ENCODE measurements at places on chromosomes 2 and 18.

DNA sequence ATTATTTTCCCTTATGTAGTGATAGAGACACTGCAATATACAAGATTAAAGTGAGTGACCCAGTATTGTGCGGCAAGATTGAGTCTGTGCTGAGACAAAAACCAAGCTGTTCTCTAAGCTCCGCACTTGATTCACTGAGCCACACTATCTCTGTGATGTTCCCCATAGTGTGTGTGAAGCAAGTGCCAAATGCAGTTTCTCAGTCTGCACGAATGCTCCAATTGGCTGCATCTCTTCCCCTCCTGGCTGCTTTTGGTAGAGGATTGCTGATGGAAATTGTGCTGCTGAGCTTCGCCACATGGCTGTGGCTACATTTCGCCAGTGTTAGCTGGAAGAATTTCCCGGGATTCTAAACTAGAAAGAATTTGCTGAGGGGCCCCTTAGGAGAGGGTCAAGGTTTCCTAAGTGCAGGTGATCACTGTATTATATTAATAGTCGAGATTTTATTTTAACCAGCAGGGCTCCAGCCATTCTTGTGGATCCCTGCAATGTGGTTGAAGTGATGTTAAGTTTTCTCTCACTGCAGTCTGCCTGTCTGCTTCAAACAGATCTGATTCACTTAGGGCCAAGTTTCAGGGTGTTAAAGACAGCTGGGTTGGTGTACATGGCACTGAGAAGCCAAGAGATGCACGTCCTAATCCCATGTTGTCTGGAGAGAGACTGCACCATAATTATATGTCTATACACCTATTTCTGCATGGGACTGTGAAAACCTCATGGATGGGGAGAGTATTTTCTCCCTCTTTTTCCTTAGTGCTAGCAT lies 317.2 kb downstream of the DCC start:
- no peak for DNase-seq

- no peak for DNase-seq
Observed at GRCh38 chr18:56992777-56993176, 154.1 kb upstream of the BOD1L2 start.

GRCh38 chr2:127067620-127068350 lies 39.2 kb downstream of the BIN1 start:
- DNase-seq, result peak; percentile 44

GRCh38 chr2:118065015-118065706 lies 23.1 kb upstream of the INSIG2 start:
- DNase-seq, result no peak

DNA sequence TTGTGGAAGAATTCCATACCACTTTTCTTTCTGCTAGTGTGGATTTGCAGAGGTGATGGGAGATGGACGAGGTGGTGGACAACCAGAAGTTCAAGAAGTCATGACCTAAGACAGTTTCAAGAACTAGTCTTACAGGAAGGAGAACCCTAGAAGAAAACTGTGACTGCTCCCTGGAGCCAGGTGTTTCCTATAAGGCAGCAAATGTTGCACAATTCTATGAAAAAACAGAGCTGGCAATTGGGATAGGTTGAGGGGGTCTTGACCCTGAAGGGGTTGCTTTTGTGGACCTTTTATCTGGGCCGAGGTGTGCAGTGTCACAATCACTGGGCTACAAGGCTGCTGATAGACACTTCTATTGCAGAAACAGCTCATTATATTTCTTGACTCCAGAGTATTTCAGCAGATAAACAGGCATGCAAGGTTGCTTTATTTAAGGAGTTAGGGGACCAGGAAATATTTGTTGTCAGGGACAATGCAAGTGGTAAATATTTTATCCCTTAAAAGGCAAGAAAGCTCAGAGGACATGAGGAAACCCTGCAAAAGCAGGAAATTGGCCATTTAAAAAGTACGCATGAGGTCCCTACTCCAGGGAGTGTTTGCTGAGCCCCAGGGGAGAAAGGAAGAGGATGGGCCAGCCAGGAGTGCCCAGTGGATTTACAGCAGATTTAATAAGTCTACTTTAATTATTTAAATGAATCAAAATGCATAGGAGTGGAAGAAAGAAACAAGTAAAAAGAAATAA lies 22.9 kb downstream of the APCDD1 start:
- no peak for DNase-seq

GRCh38 chr2:111069722-111070121 lies 51.0 kb upstream of the BCL2L11 start:
- no peak for DNase-seq

GRCh38 chr2:228180181-228181097 lies 1.0 kb downstream of the SPHKAP start:
- DNase-seq, result no peak

GRCh38 chr2:232593982-232594381 lies 39.4 kb upstream of the EFHD1 start:
- DNase-seq, result no peak

- DNase-seq, result no peak
Observed at GRCh38 chr2:236665572-236666118, 96.0 kb downstream of the ACKR3 start.

- DNase-seq, result no peak
Observed at GRCh38 chr2:9178904-9179571, 27.6 kb upstream of the ASAP2 start.

GRCh38 chr2:71759060-71759459 lies 305.7 kb downstream of the DYSF start:
- DNase-seq, result no peak

DNA sequence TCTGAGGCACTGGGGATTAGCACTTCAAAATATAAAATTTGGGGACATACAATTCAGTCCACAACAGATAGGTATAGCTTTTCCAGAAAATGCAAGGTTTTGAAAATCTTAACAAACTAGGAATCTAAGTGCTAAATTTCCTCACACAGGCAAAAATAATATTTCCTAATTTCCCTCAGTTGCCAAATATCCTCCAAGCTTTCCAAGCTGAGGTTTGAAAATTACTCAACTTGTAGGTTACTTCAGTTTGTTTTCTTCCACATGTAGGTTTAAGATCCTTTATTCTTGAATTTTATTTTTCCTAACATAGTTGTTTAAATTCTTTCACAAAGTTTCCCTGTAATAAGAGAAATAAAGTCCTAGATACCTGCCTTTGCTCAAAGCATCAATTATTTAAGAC lies 192.9 kb upstream of the NRXN1 start:
- DNase-seq, result peak; percentile 24

DNA sequence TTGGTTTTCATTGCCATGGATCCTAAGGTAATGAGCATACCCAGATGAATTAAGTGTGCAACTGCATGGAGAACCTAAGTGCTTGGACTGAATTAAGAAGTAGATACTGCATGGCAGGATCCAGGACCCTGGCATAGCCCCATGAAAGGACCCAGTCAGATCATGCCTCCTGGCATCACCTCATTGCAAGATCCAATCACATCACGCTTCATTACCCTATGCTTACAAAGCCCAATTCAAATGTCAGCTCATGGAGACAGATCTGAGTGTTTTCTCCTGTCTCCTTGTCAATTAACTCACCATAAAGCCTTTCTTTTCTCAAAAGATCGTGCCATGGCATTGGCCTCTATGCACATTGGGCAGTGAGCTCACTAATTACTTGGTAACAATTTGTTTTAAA lies 519.8 kb upstream of the ZNF804A start:
- no peak for DNase-seq

GRCh38 chr2:101802329-101802728 lies 104.8 kb downstream of the MAP4K4 start:
- DNase-seq, result no peak

DNA sequence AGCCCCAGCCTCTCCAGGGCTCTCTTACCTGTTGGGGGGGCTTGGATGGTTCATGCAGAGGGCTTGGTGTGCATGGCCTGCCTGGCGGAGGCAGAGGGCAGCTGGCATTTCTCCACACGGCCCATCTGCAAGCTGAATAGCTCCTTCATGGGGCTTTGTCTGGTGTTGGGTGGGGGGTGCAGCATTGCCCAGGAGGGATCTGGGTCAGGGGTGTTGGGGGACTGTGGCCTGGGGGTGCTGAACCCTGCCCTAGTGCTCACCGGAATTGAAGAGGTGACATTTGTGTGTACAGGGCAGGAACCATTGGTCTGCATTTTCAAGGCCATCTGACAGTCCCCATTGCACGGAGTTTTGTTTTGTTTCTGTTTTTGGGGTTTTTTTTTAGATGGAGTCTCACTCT lies 58.8 kb upstream of the HAAO start:
- DNase-seq, result no peak

GRCh38 chr18:13318731-13319501 lies 100.4 kb downstream of the LDLRAD4 start:
- DNase-seq, result no peak

DNA sequence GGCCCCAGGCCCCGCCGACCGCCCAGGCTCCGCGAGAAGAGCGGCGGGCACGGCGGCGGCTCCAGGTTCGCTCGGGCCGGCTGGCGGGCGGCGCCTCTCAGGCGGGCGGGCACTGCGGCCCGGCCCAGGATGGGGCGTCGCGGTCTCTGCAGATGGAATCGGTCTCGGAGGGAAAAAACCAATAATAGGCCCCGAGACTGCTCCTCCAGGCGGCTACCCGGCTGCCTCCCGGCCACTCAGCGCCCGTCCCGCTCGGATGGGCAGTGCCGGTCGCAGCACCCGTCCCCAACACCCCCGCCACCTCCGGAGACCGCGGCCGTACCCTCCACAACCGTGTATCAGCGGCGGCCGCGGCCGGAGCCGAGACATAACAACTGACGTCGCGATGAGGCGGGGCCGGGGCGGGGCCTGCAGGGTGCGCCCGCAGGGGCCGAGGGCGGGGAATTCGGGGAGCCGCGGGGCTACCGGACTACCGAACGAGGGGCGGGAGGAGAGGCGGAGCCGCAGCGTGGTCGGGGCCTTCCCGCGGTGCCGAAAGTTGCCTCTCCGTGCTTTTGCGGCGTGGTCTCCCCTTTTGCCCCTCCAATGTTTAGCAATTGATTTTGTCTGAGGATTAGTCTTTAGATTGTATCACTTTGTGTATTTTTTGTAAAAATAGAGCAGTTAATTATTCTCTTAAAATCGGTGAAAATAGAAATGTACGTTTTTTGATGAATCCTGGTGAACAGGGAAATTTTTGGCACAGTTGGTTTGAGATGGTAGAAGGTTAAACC lies at the start of gene RNF103:
Gene RNF103, minus strand, starts transcription at position 372 of the 773 bp plus-strand sequence. CDS start 979 bp downstream, outside the sequence.
- peak; percentile 77 for DNase-seq

DNA sequence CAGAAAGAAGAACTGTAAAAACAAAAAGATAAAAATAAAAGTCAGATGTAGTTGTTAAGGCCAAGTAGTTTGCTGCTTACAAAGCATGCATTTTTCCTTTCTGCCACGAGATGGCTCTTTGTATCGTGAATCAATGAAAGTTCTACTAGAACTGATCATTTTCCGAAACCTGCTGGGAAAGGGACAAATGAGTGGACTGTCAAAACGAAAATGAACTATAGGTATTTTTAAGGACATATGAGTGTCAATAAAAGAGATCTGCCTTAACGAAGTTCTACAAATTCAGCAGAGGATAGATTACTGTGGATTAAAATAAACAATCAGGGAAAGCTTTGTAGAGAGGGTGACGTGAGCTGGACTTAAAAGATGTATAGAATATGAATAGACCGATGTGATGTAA lies 15.0 kb upstream of the ELOA2 start:
- peak; percentile 16 for DNase-seq

GRCh38 chr2:183592271-183592670 lies 468.0 kb downstream of the NUP35 start:
- DNase-seq, result no peak

- DNase-seq, result no peak
Observed at GRCh38 chr2:145067549-145068030, 547.7 kb upstream of the ZEB2 start.

- no peak for DNase-seq
Observed at GRCh38 chr2:17254421-17254820, 263.8 kb downstream of the RAD51AP2 start.

GRCh38 chr18:48829443-48830149 lies 121.2 kb downstream of the SMAD7 start:
- no peak for DNase-seq

DNA sequence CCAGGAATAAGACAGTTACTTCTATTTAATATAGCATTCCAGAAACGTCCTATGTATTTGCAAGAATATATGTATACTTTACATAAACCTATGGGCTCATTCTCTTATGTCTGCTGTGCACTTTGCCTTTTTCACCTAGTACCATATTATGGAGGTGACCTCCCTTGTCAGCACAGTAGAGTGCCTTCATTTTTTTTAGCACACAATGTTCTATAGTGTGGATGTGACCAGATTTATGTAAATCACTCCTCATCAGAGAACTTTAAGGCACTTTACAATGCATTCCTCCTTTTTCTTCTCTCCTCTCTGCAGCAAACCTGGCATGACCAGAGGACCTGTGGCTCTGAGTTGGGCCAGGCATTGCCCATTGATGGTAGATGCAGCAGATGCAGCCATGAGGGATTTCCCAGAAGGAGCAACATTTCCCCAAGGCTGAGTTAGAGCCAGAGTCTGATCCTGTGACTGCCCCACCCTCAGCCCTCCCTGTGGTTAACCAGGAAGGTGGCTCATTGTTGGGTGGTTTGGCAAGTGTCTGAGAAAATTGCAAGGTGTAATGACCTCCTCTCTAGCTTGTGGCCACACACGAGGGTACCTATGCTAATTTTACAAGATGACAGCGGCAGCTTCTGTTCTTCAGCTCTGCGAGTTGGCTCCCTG lies 76.5 kb upstream of the DLX2 start:
- DNase-seq, result no peak

- DNase-seq, result no peak
Observed at GRCh38 chr2:79612999-79613398, 100.1 kb downstream of the CTNNA2 start.

- no peak for DNase-seq
Observed at GRCh38 chr2:14137643-14138042, 494.9 kb upstream of the LRATD1 start.

DNA sequence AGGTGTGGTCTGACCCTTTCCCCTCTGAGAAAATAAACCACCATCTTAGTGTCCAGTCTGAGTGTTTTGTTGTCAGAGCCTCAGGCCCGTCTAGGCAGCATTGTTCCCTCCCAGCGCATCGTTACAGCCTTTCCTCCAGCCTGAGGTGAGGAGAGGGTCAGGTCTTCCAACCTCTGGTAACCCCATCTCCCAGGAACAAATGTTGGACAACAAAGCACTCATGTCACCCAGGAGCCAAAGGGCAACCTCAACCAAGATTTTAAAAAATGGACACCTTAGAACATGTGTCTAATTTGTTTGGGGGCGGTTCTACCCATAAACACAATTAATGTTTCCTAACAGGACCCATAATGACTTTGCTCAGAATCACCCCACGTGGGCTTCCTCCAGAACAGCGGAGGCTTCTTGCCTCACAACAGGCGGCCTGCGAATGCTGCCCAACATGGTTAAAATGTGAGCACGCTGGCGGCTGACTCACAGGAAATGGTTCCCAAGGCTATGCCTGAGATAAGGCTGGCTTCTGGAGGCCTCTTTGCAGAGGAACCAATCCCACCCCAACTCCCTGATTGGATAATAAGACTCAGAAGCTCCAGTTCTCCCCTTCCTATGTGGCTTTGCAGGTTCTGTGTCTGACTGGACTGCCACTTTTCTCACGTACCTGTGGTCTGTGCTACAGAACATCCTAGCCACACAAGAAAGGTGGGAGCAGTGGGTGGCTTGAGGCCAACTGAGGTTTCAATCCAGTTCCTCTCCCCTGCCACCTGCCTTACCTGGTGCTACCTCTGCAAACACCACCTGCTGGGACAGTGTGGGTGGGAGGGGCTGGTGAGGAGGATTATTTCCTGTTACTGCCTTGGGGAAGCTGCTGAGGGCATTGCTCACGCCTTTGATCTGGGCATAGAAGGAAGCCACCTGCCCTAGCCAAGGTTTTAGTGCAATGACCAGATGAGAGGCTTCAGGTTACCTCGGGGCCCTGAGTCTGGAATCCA lies 108.8 kb downstream of the B3GNT2 start:
- peak; percentile 85 for DNase-seq

- DNase-seq, result no peak
Observed at GRCh38 chr18:8658858-8659485, 46.4 kb upstream of the MTCL1 start.

Data from AML-193 (cell line).